ENCODE measurements at places on chromosomes 6 and 20. TPM values are rescaled to one million over a fixed set of nuclear protein-coding genes. Genes with fewer than 3 reads are reported as not detected.

GRCh38 chr6:133326584-133326983 is 85.4 kb downstream of the EYA4 start:
- DNase-seq: no peak

GRCh38 chr6:110859335-110859792 is 15.2 kb upstream of the AMD1 start:
- no peak for DNase-seq

Gene MRPS26
- total RNA-seq: 38.9 TPM

- no peak for DNase-seq
These were observed 127.6 kb upstream of the TFAP2D start for GRCh38 chr6:50585441-50586330.

GRCh38 chr6:159838020-159838744 is 38.1 kb downstream of the PNLDC1 start:
- DNase-seq: no peak
